RPMI7951 (cell line): ENCODE measurements at places on chromosomes 12 and 14. TPM values are rescaled to one million over a fixed set of nuclear protein-coding genes. Genes with fewer than 3 reads are reported as not detected.
A peak's percentile ranks its signal among the peaks of the same experiment; 100 is the strongest.

CRY1 gene
- total RNA-seq, result 17.2 and 18.2 TPM in 2 replicates

GPR84 gene
- 0.12 TPM in 1 of 2 replicates, not detected in the other for total RNA-seq

- no peak for DNase-seq
Measured at GRCh38 chr12:52256584-52256935, 17.9 kb upstream of the KRT86 start.

DNA sequence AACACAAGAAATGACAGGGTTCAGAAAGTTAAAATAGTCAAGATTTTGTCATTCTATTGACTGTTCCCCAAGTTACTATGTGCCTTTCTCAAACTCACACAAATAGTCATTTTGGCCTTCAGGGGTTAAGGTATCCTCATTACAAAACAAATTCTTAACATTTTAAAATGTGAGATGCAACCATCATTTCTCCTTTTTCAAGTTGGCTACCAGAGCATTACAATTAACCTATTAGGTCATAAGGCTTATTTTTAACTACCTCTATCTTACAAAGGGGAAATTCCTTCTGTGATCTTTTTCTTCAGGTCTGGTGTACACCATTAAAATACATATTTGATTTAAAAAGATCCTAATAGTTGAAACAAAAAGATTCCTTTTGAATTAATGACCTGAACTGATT is 61.2 kb downstream of the SLC38A1 start:
- no peak for DNase-seq

DNA sequence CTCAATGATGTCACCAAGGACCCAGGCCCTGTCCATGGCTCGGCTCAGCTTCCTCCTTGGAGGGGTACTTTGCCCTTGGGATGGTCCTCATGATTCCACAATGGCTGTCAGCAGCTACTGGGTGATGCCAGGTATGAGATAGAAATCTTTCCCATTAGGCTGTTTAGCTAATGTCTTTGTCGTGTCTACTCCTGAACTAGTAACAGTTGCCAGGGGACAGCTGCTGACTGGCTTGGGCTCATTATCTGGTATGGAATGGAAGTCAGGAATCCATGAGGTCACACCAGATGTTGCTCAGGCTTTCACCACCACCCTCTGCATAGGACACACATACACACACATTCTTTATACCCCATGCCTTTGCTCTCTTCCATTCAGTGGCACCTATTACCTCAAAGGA is 9.2 kb downstream of the PRPH start:
- DNase-seq, result peak; percentile 24
